NCI-H446 (cell line): ENCODE measurements at places on chromosomes 5 and 9.

DNA sequence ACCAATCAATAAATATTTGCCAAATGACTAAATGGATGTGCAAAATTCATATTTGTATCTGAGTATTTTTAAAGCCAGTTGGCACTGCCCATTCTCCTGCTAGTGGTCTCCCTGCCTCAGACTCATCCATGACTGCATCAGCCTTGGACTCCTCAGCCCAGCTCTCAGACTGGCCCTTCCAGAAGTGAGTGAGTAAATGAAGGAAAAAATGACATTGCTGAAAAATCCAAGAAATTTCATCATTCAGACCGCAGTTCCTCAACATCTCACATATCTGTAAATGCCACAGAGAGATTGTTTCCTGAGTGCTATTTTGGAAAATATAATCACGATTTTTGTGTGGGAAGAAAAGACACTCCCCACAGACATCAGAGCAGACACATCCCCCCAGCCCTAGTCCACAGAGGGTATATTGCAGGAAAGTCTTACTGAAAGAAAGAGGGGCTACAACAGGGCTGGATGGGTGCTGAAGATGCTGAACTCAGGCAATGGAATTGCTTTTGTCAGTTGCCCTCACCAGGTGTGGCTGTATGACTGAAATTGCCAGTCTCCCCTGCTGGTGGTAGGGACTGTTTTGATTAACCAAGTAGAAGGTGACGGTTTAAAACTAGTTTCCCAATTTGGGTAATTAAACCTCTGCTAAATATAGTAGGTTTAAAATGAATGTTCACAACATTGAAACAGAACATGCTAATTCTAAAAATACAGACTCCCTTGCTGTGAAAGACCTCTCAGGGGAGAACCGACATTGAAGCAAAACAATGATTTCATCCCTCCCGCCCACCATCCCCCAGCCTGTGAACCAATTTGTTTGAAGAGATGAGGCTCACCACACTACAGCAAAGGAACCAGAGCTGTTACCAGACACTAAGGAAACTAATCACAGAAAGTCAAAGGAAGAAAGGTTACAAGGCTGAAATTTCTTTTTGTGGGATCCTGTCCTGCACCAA is 158.8 kb downstream of the DEPDC1B start:
- DNase-seq: no peak

GRCh38 chr5:73437777-73438644 is 10.6 kb downstream of the FOXD1 start:
- DNase-seq: no peak

GRCh38 chr9:110828264-110828663 is 159.7 kb downstream of the MUSK start:
- DNase-seq: no peak

DNA sequence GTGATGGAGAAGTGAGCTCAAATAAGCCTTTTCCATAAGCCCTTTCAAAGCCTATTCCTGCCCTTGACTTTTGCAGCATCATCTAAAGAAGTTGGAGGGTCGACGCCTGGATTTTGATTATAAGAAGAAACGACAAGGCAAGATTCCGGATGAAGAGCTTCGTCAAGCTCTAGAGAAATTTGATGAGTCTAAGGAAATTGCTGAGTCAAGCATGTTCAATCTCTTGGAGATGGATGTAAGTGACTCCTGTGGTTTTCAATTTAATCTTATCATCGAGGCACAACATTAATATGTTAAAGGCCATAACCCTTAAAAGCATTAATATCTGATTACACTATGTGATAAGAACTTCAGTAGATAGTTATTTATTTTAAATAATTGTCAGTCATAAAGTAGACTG is 210.4 kb downstream of the SH3GL2 start:
- DNase-seq: no peak

GRCh38 chr9:115757461-115757860 is 396.1 kb upstream of the PAPPA start:
- no peak for DNase-seq

GRCh38 chr5:111337133-111337532 is 112.9 kb downstream of the CAMK4 start:
- no peak for DNase-seq

DNA sequence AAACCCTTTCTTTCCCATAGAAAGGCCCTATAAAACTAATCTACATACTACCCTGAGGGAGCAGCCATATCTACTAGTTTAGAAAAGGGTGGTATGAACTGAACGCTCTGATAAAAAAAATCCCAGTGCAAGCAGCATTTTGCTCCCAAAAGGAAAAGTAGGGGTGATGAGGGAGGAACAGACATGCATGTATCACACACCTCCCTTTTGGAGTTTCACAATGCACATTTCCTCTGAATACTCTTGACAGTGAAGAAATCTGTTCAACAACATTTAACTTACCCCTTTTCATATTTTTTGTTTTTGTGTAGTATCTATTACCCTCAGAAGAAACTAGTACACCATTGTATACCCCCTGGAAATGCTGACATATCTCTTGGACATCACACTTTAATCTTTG is 411.4 kb downstream of the MAT2B start:
- no peak for DNase-seq

DNA sequence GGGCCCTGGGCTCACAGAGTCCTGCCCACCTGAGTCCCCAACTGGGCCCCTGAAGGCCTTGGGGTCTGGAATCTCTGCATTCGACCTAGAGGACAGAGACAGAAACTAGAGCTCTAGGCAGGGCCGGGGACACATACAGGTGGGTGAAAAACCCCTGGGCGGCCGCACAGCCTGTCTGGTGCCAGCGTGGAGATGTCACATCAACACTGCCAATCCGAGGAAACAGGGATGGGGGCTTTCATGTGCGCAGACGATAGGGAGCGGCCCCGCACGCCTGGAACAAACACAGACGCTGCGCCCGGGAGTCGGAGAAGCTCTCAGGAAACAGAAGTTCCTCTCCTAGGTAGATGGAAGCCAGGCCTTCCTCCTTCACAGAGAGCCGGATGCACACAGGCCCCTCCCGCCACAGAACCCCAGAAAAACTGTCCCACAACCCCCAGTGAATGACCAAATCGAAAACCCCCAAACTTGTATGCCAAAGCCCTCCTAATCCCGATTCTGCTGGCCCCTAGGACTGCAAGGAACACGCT is 1.8 kb downstream of the GRM6 start:
- no peak for DNase-seq

DNA sequence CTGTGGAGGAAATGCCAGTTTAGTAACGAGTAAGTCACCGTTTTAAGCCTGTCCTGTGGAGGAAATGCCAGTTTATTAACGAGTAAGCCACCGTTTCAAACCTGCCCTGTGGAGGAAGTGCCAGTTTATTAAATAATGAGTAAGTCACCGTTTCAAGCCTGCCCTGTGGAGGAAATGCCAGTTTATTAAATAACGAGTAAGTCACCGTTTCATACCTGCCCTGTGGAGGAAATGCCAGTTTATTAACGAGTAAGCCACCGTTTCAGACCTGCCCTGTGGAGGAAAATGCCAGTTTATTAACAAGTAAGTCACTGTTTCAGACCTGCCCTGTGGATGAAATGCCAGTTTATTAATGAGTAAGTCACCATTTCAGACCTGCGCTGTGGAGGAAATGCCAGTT is 18.9 kb upstream of the PDCD6 start:
- no peak for DNase-seq
